ENCODE measurements at places on chromosomes 7 and 10. TPM values are rescaled to one million over a fixed set of nuclear protein-coding genes. Genes with fewer than 3 reads are reported as not detected.

DNA sequence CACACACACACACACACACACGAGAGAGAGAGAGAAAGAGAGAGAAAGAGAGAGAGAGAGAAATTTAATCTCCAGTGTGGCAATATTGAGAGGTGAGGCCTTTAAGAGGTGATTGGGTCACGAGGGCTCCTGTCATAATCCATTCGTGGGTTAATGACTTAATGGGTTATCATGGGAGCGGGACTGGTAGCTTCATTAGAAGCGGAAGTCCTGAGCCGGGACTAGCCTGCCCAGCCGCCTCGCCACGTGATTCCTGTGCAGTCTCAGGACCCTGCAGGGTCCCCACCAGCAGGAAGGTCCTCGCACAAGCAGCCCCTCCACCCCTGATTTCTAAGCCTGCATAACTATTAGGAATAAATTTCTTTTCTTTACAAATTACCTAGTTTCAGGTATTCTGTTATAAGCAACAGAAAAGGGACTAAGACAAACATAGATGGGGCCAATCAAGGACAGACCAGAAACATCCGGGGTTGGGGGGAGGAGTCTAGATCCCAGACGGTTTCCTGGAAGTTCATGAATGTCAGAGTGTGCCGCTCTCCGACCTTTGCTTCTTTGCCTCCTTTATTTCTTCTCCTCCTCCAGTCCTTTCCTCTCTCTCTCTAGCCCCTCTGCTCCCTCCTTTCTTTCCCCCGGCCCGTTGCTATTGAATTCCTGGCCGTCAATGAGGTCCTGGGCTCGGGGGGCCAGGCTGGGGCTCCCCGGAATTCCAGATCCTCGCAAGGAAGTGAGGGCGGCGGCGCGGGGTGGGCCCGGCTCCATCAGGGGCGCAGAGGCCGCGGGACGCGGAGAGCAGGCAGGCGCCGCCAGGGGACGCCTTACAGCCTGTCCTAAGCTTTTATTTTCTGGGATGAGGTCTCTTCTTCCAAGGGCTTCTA is 146.8 kb downstream of the CYP26A1 start:
- H3K36me3 ChIP-seq: no peaks in the 10 kb centered on the region
- DNase-seq: no peak
- no peak overlapping the region for H3K27ac ChIP-seq
- H3K4me3 ChIP-seq: no peak overlapping the region

ZNF488 gene
- total RNA-seq: 0.50 TPM

FOXI2 gene
- not detected for total RNA-seq

- no peaks in the 10 kb centered on the region for H3K36me3 ChIP-seq
- no peaks in the 10 kb centered on the region for H3K4me1 ChIP-seq
- H3K4me3 ChIP-seq: no peak overlapping the region
- no peak for DNase-seq
Observed at GRCh38 chr7:46752881-46753366, 829.0 kb downstream of the TNS3 start.

DNA sequence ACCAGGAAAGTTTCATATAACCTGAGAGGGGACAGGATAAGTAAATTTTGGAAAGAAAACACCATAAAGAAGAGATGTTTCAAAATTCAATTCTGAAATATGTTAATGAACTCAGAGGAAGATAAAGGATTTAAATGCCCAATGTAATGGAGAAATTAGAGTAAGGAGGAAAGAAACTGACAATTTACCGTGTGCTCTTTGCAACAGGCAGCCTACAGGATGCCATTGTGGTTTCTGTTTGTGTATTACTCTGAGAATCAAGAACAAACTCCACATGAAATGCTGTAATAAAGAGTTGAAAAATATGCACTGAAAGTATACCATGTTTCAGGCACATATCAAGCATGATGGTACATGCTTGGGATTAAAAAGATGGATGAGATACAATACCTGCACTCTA is 44.8 kb upstream of the GLCCI1 start:
- peaks cover 1% of the 10 kb centered on the region for H3K36me3 ChIP-seq
- no peak overlapping the region for H3K4me3 ChIP-seq
- H3K27ac ChIP-seq: no peak overlapping the region
- H3K4me1 ChIP-seq: peaks cover 14% of the 10 kb centered on the region

TMEM26 gene
- not detected for total RNA-seq

- no peak overlapping the region for H3K27ac ChIP-seq
- no peaks in the 10 kb centered on the region for H3K36me3 ChIP-seq
- peaks cover 15% of the 10 kb centered on the region for H3K4me1 ChIP-seq
- H3K27me3 ChIP-seq: peaks cover 20% of the 10 kb centered on the region
- DNase-seq: no peak
- no peak overlapping the region for H3K4me3 ChIP-seq
Observed at GRCh38 chr7:127187740-127188139, 65.0 kb downstream of the GRM8 start.

DNA sequence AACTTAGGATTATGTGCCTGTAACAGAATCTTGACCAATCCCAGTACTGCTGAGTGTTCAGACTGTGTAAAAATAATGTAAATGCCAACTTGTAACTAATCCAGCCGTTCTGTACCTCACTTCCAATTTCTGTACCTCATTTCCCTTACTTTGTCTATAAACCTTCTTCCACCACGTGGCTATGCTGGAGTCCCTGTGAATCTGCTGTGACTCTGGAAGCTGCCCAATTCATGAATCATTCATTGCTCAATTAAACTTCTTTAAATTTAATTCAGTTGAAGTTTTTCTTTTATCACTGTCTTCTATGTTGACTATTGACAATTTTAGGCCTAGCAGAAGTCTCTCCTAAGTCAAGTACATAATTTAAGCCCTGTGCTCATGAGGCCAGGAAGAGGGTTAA is 215.3 kb upstream of the RHOBTB1 start:
- no peaks in the 10 kb centered on the region for H3K36me3 ChIP-seq
- no peaks in the 10 kb centered on the region for H3K4me1 ChIP-seq
- DNase-seq: no peak
- H3K27me3 ChIP-seq: no peaks in the 10 kb centered on the region
- no peak overlapping the region for H3K27ac ChIP-seq

Measured in activated naive CD8-positive, alpha-beta T cell treated with anti-CD3 and anti-CD28 coated beads for 36 hours (primary cell).